Stomach (tissue), 19 donors: ENCODE measurements at places on chromosomes 2 and 18.

GRCh38 chr2:121096611-121097010 is 188.4 kb downstream of the TFCP2L1 start:
- DNase-seq = no peak

DNA sequence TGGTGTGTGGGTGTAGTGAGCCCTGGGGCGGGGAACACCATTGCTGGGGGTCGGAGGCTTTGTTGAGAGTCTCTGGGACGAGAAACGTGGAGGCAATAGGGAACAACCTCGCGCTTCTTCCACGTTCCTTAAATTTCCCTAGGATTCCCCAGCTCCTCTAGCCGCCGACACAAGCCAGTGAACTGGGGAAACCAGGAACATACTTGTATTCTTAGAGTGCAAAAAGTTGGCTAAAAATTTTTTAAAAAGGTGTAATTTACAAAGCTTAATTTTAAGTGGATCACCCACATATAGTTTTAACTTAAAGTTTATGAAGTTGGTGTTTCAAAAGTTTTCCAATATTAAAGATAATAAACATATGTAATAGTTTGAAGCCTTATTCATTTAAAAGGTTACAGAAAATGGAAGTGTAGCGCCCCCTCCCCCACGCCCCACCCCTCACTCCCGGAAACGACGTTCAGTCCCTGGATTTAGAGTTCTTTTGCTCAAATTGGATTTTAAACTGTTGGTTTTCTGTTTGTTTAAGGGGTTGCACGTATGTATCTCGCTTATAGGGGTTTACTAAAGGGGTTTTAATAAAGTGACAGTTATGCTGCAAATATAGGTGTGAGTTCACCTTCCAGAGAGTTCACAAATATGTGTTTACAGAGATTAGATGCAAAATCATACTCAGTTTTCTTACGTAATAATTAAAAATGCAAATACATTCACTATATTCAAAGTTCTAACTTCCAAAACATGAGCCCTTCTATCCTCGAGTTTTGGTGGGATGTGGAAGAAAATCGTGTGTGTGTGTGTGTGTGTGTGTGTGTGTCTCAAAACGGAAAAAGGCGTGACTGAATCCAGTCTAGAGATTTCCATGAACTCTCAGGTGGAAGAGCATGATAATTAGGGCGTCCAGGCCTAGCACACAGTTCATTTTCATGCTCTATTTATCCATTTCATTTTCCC is 872 bp downstream of the DSG2 start:
- no peak for DNase-seq

DNA sequence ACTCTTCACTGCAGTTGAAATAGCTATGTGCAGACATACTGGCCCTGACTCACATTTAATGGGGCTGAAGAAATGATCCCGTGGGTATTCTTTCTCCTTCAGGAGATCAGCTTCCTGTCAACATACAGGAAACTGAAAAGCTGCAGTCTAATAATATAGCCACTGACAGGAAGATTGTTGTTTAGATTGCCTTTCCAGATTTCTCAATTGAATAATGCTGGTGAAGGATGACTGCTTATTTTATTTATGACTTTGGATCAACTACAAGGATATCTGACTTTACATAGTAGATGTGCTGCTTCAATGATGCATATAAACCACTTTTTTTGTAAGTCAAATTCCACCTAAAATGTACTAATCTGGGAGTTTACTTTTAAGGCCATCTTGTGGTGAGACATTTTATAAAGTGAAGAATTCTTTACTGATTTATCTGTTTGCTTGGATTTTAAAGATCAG is 93.4 kb upstream of the MAP4K3 start:
- DNase-seq = no peak

DNA sequence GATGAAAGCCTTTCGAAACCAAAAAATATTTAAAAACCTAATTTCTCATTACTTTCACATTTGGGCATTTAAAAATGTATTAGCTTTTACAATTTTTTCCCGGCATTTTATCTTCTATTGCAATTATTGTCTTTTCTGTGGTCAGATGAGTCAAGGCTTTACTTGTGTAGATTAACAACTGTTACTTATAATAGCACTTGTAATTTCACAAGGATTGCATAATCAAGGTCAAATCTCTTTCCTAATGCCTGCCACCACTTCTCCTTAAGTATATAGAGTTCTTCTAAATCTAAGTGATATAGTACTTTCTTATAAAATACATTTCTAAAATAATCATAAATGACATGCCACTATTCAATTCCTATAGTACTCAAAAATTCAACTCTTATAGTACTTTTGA is 67.2 kb downstream of the SLC8A1 start:
- DNase-seq = no peak

DNA sequence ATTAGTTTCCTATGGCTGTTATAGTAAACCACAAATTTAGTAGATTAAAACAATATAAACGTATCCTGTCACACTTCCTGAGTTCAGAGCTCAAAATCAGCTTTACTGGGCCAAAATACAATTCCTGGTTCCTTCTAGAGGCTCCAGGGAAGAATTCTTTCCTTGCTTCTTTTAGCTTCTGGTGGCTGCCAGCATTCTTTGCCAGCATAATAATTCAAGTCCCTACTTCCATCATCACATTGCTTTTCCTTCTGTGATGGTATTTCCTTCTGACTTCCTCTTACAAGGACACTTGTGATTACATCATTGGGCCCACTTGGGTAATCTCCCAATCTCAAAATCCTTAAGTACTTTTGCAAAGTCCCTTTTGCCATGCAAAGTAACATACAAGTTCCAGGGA is 40.6 kb downstream of the MOB4 start:
- DNase-seq = peak; percentile 15

- DNase-seq = peak; percentile 95
Measured at GRCh38 chr18:3665780-3666525, 216.0 kb downstream of the TGIF1 start.

DNA sequence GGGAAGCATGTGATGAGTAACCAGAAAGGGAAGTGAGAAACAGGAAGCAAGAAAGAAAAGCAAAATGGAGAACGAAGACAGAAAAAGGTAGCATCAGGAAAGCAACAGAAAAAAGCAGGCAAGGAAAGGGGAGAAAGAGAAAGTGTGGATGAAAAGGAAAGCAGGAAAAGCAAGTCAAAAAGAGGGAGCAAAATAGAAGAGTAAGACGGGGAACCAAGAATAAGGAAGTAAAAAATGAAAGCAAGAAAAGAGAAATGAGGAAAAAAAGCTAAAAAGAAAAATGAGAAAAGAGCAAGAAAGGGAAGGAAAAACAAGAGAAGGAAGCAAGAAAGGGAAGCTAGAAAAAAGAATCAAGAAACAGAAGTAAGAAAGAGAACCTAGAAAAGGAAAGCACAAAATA is 242.3 kb upstream of the NCKAP5 start:
- DNase-seq = no peak

DNA sequence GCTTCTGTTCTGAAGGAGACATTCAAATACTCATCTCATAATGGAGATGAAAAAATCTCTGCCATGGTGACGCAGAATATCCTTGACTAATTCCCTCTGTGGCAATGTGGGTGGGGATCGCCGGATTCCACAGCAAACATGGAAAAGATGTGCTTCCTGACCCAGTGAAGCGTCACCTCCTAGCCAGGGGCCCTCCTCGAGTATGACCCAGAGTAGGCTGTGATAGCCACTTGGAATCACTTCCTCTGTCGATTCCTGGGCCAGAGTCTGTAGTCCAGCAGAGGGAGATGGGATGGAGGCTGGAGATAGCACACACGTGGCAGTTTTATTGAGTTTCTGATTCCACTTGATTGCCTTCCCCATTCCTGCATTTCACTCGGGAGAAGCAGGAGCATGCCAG is 36.8 kb downstream of the DRC1 start:
- no peak for DNase-seq

GRCh38 chr2:206231669-206232286 is 42.7 kb upstream of the ZDBF2 start:
- no peak for DNase-seq

GRCh38 chr2:82278416-82278815 is 1973.9 kb upstream of the LRRTM1 start:
- no peak for DNase-seq
